HCEC 1CT (cell line): ENCODE measurements at places on chromosomes 2 and 18.

GRCh38 chr2:235324324-235324723 lies 169.5 kb upstream of the AGAP1 start:
- DNase-seq: no peak

- DNase-seq: peak; percentile 76
These were observed 37.4 kb downstream of the ACTR2 start for GRCh38 chr2:65264821-65265670.

DNA sequence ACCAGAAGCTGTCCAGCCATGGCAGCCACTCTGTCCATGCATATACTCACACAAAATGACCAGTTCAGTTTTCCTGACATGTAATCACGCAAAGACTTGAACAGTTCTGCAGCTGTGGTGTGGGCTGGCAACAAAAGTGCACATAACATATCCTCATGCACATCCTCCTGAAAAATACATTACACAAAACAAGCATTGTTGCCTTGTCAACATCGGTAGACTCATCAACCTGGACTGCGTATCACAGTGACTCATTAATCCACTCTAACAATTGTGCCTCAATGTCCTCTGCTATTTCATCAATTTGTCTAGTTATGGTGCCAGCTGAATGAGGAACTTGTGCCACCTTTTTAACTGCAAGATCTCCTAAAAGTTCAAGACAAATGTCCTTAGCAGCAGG lies 19.5 kb downstream of the RBKS start:
- no peak for DNase-seq

GRCh38 chr2:172967036-172967982 lies 108.3 kb upstream of the MAP3K20 start:
- DNase-seq: no peak

GRCh38 chr2:159281002-159281401 lies 5.5 kb downstream of the WDSUB1 start:
- no peak for DNase-seq

DNA sequence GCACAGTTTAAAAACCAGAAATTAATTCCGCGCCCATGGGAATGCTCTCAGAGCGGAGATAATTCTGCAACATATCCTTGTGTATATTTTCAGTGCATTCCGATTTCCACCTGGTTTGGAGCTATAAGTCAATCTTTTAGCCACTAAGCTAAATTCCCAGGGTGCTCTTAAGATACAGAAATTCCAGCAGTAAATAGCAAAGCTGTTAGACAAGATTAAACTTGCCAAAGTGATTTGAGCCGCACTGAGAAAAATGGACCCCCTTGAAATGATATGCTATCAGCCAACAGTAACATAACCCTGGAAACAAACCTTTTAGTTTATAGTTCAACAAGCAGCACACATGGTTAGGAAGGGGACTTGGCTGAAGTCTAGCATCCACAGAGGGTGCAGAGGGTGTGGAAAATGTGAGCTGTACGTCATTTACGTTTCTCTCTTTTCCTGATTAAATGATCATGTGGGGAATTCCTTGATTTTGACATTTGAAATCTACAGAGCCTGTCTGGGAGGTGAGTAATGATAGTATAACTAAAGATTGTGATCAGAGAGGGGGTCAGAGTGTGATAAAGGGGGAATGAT lies 99.8 kb upstream of the COPS8 start:
- DNase-seq: no peak

- no peak for DNase-seq
These were observed 28.7 kb downstream of the GAD1 start for GRCh38 chr2:170845343-170845742.

- no peak for DNase-seq
These were observed 1.5 kb upstream of the SPTBN1 start for GRCh38 chr2:54454548-54455130.

DNA sequence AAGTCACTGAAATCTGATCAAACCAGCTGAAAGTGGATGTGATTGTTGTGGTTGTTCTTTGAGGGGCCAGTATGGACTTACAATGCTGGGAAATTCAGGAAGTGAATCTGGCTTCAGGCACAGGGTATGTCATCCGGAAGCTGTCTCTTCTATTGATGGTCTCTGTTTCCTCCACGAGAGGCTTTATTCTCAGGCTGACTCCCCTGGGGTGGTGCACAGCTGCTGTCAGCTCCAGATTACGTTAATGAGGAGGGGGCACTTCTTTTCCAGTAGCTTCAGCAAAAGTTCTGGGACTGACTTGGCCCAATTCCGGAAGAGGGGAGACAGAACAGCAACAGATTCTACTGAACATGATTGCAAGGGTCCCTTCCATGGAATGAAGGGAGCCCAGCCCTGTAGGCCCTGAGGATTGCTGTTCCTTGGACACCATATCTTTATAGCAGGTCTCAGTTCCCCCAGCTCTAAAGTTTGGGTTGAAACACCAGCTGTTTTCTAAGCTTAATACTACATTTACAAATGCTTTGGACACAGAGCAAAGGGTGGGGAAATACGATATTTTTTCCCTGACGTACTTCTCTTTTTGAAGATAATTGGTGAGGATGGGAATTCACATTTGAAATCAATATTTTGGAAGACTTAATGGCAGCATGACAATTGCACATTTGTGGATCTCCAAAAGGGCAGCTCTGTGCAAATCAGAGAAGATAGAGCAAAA lies 400.9 kb downstream of the TSN start:
- DNase-seq: no peak

GRCh38 chr2:210399440-210400041 lies 77.0 kb downstream of the LANCL1 start:
- no peak for DNase-seq

GRCh38 chr2:33573657-33574056 lies 25.4 kb downstream of the FAM98A start:
- DNase-seq: no peak

DNA sequence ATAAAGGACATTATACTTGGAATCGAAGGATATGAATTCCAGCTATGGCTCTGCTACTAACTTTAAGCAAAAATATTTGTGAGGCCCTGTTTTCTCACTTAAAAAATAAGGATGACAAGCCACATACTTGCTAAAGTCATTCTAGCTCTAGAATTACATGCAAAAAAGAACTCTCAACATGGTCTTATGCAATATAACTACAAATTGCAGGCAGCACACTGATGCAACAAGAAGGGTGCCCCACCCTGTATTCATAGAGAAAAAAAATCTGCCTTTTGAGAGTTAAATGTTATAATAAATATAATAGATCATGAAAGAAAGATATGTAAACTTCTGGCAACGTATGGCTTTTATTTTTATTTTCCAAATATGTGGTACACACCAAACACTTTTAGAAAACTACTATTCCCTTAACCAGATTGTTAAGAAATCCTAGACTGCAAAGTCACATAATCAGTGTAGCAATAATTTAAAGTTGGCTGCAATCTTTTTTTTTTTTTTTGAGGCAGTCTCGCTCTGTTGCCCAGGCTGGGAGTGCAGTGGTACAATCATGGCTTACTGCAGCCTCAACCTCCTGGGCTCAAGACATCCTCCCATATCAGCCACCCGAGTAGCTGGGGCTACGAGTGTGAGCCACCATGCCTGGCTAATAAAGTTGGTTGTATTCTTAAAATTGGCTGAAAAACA lies 40.2 kb upstream of the WDSUB1 start:
- peak; percentile 8 for DNase-seq

- peak; percentile 36 for DNase-seq
These were observed 62.0 kb downstream of the MYL12B start for GRCh38 chr18:3323900-3324299.

GRCh38 chr2:228378233-228378632 lies 196.7 kb upstream of the SPHKAP start:
- no peak for DNase-seq

GRCh38 chr2:45269149-45269793 lies 260.0 kb upstream of the SIX2 start:
- DNase-seq: no peak
